ENCODE measurements at places on chromosomes 4 and X.

- DNase-seq: no peak
These were observed 101.8 kb upstream of the CXorf51B start for GRCh38 chrX:146707781-146708180.

- no peak for DNase-seq
These were observed 176.9 kb upstream of the ARHGEF9 start for GRCh38 chrX:63961964-63962363.

DNA sequence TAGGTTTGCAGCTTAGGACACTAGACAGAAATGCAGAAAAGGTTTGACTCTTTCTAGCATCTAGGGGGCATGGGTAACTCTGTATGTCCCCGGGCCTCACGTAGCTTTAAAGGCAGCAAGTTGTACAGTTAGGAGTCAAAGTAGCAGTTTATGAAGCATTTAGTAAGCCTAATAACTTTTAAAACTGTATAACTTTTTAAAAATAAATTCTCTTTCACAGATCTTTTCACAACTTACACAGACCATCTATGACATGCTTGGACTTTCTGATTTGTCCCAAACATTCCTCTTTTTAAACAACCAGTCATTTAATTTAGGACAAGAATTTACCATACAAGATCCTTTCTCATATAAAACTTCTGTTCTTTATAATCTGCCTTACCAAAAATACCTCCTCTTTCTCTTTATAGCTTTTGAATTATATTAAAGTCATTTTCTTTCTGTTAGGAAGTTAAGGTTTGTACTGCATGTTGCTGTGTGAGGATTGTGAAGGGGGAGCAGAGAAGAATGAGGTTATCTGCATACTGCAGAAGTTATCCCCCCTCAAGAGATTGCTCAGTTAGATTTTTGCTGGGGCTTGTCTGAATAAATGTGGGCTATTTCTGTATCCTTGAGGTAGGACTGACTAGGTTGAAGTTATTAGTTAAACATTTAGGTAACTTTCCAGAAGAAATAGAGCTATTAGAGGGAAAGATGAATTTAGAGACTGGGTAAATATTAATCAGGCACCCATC lies 94.3 kb downstream of the CPE start:
- no peak for DNase-seq

DNA sequence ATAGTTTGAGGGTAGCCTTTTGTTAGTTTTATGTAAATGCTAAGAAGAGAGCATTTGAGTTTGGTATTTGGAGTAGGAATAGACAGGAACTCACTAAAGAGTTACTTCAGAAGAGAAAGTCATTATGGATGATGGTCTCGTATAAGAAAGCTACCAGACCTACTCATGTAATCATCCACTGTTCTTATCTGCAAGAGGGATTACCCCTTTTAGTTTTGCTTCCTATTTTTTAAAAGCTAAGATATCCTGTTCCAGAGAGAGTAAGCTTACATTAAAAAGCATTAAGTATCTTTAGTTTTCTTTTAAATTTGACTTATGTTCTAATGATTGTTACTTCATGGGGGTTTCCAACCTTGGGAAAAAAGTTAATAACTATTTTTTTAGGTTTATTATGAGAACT lies 12.5 kb upstream of the ART3 start:
- DNase-seq: no peak

DNA sequence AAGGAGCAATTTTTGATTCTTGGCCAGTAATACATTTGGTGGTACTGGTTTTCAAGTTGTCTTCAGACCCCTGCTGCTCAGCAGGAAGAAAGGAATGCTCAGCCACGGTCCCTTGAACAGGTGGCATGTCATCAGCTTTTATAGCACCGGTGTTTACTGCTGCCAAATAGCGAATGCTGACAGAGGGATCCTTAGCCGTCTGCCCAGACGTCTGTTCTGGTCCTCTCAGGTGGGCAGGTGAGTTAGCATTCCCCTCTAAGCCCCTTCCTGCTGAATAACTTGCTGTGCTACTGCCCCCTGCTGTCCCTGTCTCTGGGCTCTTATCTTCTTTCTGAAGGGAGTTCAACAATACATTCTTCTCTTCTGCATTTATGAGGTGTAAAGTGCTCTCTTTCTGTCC lies 28.4 kb downstream of the BOD1L1 start:
- DNase-seq: no peak

GRCh38 chr4:157225096-157225495 lies 4.6 kb downstream of the GRIA2 start:
- DNase-seq: no peak

- no peak for DNase-seq
These were observed 126.8 kb downstream of the IRF2 start for GRCh38 chr4:184347251-184348239.

DNA sequence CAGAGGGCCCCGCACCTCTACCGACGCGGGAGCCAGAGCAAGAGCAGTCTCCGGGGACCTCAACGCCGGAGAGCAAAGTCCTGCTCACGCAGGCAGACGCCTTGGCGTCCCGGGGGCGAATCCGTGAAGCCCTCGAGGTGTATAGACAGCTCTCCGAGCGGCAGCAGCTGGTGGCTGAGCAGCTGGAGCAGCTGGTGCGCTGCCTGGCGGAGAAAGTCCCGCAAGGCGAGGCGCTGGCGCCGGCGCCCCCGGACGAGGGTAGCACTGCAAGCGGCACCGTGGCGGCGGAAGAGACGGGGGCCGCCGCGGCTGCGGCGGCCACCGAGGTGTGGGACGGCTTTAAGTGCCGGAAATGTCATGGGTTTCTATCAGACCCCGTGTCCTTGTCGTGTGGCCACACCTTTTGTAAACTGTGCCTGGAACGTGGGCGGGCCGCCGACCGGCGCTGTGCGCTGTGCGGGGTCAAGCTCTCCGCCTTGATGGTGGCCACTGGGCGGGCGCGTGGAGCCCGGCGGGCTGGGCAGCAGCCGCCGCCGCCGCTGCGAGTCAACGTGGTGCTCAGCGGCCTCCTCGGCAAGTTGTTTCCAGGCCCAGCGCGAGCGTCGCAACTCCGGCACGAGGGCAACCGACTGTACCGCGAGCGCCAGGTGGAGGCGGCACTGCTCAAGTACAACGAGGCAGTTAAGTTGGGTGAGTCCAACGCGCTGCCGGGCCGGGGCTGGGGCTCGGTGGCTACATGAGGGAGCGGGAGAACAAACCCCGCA lies 672 bp downstream of the LONRF3 start:
- no peak for DNase-seq

GRCh38 chr4:1472911-1473518 lies 66.8 kb upstream of the NKX1-1 start:
- DNase-seq: no peak

GRCh38 chr4:182250446-182250845 lies 7.2 kb downstream of the TENM3 start:
- no peak for DNase-seq

All from esophagus squamous epithelium (tissue), 5 donors.